ENCODE measurements at places on chromosomes 5 and 9.
A peak's percentile ranks its signal among the peaks of the same experiment; 100 is the strongest.

DNA sequence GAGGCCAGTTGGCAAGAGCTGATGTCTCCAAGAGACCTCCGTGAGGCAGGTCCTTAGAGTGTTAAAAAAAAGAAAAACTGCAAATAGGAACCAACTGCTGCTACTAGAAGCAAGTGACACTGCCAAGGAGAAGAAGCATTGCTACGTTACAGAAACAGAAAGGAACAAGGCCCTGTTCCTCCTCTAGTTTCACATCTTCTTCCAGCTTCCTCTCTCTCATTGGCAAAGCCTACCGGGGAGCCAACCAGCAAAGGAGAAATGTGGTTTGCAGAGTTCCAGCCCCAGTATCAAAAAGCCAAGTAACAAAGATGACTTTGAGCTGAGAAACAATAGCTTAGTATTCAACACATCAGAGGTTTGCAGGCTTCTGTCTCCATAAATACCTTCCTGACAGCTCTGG lies 145.9 kb downstream of the PRELID2 start:
- no peak for DNase-seq

GRCh38 chr9:33187519-33188218 lies 20.5 kb upstream of the B4GALT1 start:
- DNase-seq: no peak

DNA sequence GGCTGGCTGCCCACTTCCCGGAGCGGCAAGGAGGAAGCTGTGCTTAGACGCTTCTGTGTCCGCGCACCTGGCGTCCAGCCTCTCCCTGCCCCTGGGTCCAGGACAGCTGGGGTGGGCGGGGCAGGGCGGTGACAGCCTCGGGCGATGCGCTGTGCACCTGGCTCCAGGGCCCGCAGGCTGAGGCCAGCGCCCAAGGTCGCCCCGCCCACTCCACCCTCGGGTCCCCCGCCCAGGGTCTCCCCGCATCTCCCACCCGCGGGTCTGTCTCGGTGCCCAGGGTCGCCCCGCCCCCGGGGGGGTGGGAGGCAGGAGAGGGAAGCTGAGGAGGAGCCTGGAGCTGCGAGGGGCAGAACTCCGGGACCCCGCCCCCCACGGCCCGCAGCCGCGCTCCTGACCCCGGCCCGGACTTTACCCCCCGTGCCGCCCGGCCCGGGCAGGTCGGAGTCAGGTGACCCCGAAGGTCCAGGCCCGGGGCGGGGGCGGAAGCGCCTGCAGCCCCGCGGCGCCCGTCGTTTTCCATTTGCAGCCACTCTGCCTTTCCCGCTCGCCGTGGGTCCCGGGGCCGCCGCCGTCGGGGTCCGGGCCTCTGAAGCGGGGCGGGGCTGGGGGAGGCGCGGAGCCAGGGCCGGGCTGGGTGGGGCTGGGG lies at the start of gene ENTPD8:
ENTPD8 (minus strand) TSS at position 69 of the 646 bp plus-strand sequence. CDS start 3,072 bp downstream, outside the sequence.
- DNase-seq: peak; percentile 76

- DNase-seq: no peak
These were observed 292.9 kb downstream of the NSG2 start for GRCh38 chr5:174338185-174339010.

DNA sequence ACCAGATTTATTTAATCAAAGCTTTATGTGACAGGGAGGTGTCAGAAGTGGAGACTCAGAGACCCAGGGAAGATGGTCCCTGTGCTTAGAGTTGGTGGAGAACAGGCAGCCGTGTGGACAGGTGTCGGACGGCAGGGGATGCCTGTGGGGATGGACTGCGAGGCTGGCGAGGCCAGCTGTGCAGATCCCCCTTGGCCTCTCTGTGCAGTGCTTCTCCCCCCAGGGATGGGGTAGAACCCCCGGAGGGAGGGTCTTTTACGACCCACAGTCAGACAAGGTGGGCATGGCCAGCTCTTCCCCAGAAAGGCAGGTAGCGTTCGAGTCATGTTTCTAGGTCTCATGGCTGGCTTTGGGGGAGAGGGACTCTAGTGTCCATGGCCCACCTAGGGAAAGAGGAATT lies 4.7 kb upstream of the SLC2A6 start:
- DNase-seq: no peak

- no peak for DNase-seq
These were observed 653.7 kb downstream of the NR2F1-AS1 start for GRCh38 chr5:92927291-92927778.

- DNase-seq: no peak
These were observed 7.9 kb downstream of the G3BP1 start for GRCh38 chr5:151779531-151780125.

DNA sequence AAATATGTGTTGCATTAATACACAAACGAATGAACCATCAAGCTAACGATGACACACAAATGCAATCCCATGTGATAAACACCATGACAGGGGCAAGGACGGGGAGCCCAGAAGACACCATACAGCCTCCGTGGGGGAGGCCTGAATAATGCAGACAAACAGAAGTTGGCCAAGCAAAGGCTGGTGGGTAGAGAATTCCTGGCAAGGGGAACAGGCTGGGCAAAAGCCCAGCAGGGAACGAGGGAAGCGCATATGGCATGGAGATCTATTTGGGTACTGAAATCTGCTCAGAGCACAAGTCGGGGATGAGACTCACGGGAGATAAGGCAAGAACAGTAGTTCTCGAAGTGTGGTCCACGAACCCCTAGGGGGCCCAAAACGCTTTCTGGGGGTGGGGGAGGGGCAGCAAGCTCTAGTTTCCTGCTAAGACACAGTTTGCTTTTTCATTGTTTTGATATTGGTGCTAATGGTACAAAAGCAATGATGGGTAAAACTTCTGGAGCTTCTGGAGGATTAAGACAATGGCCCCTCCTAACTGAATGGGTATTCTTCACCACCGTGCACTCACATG lies 42.9 kb upstream of the FBXW11 start:
- DNase-seq: no peak

GRCh38 chr5:133309984-133310621 lies 258.3 kb downstream of the HSPA4 start:
- no peak for DNase-seq

DNA sequence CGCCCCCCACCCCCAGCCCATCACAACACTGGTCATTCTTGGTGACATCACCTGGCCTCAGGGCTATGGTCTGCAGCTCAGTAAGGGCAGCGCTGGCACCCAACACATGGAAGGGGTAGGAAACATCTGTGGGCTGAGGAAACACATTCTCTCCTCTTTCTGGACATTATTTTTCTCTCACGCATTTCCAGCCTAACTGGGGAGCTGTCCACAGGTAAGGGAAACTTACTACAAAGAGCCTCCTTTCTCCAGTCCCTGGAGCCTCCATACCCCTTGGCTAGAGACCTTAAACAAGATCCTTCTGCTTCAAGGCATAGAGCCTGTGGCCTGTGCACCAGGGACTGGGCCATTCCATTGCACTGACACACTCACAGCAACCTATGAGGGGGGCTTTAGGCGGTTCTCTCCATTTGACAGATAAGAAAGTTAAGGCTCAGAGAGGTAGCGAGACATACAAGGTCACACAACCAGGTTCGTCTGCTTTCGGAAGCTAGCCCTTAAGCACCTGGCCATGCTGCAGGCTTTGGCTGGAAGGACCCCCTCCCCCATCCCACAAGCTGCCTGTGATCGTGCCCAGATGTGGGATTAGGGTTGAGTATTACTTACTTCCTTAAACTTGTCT lies 40.7 kb downstream of the CXXC5 start:
- no peak for DNase-seq

GRCh38 chr5:132595624-132596023 lies 38.8 kb downstream of the RAD50 start:
- no peak for DNase-seq

DNA sequence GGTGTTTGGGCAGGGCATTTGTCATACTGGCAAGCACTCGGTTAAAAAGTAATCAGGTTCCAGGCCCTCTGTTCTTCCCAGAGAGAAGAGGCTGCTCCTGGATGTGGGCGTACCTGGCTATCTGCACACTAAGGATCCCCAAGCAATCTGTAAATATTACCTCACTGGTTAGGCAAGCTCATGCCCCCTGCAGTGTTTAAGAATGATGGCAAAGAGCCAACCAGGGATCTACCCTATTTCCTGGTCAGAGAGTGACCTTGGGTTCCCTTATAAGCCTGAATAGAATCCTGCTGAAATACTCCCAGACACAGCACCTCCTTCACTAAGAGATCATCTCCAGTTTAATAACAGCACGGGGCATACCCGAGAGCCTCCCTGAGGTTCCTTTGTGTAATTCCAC lies 181.2 kb downstream of the PIK3R1 start:
- DNase-seq: no peak

DNA sequence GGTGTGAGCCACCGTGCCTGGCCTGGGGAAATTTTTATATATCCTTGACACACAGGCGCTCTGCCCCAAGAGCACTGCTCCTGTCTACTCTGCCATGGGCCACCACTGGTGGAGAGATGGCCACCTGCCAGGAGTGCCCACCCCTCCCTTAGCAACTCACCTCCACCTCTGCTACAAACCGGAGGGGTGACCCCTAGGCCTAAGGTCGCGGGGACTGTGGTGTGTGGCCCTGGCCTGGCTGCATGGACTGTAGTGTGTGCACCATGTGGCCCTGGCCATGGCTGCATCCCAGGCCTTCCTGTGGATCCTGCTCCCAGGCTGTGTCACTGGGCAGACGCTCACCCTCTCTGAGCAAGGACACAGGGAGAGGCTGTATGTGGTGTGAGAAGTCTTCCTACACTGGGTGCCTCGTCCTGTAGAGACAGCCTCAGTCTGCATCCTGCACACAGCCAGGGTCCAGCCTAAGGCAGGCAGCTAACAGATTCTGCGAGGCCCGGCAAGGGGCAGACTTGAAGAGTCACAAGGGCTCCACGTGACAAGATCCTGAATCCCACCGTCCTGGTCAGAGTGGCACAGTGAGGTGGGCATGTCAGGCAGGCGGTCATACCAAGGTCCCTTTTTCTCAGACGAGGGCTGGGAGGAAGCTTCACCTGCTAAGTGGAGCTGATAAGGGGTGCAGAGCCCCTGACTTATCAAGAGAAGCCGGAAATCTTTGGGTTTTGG lies 10.3 kb downstream of the NINJ1 start:
- DNase-seq: no peak

- no peak for DNase-seq
These were observed 40.4 kb downstream of the EXD3 start for GRCh38 chr9:137382444-137383080.

GRCh38 chr9:36450110-36450732 lies 50.2 kb upstream of the RNF38 start:
- peak; percentile 30 for DNase-seq

- no peak for DNase-seq
These were observed 12.5 kb downstream of the SH3RF2 start for GRCh38 chr5:145948921-145949320.

DNA sequence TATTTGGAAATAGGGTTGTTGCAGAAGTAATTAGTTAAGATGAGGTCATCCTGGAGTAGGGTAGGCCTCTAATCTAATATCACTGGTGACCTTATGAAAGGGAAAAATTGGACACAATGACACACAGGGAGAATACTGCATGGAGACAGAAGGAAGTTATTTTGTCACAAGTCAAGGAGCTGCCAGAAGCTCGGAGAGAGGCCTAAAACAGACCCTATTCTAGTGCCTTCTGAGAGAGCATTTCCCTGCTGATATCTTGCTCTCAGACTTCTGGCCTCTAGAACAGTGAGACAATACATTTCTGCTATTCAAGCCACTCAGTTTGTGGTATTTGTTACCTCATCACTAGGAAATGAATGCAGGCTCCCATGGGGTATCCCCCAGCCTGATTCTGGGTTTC lies 332.9 kb downstream of the CSNK1G3 start:
- no peak for DNase-seq

DNA sequence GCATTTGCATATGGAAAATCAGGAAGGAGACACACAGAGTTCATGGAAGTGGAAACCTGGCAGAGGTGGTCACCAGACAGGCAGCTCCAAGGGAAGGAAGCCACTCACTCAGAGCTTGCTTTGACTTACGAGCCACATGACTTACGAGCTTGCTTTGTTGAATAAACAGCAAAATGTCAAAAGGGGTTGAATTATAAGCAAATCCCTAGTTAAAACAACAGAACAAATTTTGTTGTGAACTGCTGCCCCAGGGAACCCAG lies 164.3 kb downstream of the SYK start:
- DNase-seq: no peak

- no peak for DNase-seq
These were observed 1.1 kb downstream of the F2RL2 start for GRCh38 chr5:76622076-76622475.

GRCh38 chr5:109682383-109682782 lies 7.3 kb upstream of the MAN2A1 start:
- DNase-seq: no peak

- DNase-seq: no peak
These were observed 109.0 kb upstream of the VCAN start for GRCh38 chr5:83362526-83362925.

GRCh38 chr9:112050544-112051475 lies 124.3 kb downstream of the SUSD1 start:
- no peak for DNase-seq

DNA sequence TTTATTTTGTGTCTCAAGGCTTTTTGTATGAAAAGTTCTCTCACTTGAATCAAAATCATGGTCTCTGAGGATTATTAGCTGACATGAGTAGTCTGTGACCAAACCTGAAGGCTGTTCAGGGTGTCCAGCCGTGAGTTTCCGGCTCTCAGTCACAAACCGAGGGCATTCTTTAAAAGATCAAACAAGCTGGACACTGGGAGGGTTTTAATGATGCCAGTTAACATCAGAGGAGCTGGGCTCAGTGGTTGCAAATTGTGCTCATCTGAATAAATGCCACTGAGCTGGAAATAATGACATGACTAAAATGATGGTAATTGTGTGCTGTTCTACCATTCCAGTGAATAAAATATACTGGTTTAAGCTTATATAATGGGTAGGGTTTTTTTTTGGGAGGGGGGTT lies 153.1 kb downstream of the FOCAD start:
- no peak for DNase-seq

- no peak for DNase-seq
These were observed 131.4 kb downstream of the MED10 start for GRCh38 chr5:6246820-6247437.

DNA sequence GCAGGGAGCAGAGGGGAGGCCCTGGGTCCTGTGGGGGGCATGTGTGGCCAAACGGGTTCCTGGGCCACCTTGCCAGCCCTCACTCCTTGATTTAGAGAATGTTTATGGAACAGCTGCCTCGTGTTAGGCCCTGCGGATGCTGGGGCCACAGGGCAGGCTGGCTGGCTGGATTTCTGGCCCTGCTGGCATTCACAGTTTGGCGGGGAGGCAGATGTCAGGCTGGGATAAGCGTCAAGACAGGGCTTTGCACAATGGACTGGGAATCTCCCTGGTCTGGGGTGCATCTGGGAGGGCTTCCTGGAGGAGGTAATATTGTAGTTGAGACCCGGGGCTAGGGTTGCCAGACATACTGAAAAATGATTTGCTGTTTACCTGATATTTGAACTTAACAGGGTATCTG lies 13.8 kb downstream of the NCS1 start:
- DNase-seq: no peak

DNA sequence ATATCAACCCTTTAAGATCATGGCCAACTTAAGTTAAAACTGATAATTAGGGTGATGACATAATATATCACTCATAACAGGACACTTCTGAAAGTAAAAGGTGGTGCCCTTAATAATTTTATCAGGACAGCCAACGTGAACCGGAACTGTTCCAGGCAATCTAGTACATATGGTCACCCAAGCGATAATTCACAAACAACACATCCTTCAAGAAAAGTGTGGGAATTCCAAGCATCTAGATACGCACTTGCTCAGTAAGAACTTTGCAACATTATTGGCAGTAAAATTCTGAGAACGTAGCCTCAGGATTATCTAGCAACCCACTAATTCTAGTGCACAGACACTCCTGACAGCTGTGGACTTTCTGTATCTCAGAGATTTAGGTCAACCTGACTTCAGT lies 85.7 kb downstream of the ALDH7A1 start:
- no peak for DNase-seq

Measured in K562 (cell line).